ENCODE measurements at places on chromosomes 7 and 10. TPM values are rescaled to one million over a fixed set of nuclear protein-coding genes. Genes with fewer than 3 reads are reported as not detected.
A peak's percentile ranks its signal among the peaks of the same experiment; 100 is the strongest.

DNA sequence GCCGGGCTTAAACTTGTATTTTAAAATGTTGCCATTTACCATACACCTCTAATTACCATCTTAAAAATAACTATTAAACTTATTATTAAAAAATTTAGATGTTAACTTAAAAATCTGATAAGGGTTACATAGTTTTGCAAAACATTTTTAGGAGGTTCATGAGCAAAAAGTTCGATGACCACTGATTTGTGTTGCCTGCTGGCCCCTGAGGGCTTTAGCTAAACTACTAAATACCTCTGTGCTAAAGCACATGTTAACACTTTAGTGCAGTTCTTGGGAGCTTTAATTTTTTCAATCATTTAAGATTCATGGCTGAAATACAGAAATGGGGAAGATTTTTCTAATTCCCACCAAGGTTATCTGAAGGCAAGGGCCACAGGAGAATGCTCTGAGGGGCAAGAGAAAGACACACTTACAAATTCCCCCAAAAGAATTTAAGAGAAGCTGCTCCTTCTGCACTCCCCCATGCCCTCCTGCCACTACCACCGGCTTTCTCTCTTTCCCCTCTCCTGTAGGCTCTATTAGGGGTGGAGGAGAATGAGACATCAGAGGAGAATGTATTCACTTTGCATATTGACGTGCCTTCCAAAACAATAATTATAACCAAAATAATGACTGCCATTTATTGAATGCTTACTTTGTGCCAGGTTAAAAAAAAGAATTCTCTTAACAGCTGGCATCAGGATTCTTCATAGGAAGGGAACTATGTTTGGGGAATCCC lies 106.2 kb downstream of the RTKN2 start:
- DNase-seq: no peak

DNA sequence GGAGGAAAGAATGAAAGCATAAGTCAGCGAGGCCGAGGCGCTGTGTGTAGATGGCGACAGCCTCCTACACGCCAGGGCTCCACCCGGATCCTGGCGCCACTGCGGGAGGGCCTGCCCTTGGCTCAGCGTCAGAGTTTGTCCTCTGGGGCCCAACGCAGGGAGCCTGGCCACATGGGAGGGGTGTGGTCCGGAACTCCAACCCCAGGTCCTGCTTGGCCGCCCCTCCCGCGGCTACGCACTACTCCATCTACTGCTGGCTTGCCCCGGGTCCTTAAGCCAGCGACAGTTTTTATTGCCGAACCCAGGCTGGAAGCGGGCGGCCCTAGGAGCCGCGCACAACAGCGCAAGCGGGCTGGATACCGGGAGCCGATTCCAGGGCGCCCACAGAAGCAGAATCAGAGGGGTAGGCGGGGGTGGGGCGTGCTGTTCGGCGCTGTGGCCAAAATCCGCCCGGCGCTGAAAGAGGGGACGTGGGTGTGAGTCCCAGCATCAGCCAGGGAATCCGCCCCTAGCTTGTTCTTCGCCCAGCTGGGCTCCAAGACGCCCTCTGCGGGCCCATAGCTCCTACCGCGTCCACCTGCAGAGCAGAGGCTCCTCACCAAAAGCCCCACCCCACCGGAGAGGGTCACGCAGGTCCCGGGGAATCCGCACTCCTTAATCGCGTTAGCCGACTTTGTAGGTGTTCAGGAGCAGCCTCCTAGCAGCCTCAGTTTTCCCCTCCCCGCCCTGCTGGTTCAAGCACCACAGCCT lies 4.5 kb downstream of the KAZALD1 start:
- peak; percentile 75 for DNase-seq

DNA sequence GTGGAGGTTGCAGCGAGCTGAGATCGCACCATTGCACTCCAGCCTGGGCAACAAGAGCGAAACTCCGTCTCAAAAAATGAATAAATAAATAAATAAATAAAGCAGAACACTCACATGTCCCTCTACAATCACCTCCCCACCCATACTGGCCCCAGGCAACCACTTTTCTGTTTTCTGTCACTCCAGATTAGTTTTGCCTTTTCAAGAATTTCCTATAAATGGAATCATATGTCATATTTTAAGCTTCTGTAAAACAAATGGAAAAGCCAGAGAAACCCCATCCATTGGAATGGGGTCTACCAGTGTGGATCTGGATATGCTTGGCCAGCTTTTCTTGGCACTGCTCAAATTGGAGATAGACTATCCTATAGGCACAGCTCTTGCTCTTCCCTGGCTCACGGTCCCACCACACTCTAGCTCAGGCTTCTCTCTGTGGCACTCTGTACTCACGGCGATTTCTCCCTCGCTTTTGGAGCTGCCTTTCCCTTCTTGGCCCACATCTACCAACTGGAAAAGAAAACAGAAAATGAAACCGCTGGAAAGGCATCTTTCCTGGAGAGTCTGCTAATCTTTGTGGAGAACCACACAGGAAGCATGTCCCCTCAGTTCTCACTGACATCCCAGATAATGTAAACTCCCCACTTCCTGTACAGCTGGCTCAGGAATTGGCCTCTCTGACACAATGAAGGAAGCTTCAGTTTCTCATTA lies 210.1 kb downstream of the JCAD start:
- peak; percentile 74 for DNase-seq

- DNase-seq: peak; percentile 41
These were observed 148.4 kb upstream of the FAM20C start for GRCh38 chr7:43791-44540.

DNA sequence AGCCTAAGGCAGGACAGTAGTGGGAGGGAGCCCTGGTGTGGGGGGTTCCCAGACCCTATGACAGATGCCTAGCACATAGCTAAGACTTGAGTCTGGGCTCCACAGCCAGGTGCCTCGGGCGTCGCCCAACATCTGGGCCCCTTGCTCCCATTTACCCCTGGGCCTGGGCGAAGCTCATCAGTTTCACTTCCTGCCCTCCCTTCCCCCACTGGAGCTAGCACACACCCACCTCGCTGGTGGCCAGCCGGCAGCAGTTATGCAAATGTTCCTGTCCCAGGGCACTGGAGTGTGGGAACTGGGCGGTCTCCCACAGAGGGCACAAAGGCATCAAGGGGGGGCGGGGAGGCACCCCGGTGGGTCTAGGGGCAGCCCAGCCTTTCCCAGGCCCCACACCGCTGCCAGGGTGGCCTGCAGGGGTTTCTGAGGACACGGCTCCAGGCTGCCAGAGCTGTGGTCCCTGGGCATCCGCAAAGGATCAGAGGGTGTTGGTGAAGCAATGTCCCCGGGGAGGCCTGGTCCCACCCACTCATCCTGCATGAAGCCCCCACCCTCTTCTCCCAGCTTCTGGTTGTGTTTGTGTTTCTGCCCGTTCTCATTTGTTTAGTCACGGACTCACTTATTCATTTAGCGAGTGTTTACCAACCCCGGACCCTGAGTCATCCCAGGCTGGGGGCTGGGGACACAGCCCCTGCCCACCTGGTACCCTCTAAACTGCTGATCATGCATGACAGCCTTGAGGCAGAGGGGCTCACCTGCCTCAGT lies 20.4 kb downstream of the SH2B2 start:
- DNase-seq: peak; percentile 79

Gene ZNF282
- total RNA-seq: 20.1 TPM

Measured in left lung (tissue), 14 donors.